Posterior vena cava (tissue), 2 donors: ENCODE measurements at places on chromosomes 2 and 18. TPM values are rescaled to one million over a fixed set of nuclear protein-coding genes. Genes with fewer than 3 reads are reported as not detected.

CPO gene
- 0.32 TPM for total RNA-seq

DNA sequence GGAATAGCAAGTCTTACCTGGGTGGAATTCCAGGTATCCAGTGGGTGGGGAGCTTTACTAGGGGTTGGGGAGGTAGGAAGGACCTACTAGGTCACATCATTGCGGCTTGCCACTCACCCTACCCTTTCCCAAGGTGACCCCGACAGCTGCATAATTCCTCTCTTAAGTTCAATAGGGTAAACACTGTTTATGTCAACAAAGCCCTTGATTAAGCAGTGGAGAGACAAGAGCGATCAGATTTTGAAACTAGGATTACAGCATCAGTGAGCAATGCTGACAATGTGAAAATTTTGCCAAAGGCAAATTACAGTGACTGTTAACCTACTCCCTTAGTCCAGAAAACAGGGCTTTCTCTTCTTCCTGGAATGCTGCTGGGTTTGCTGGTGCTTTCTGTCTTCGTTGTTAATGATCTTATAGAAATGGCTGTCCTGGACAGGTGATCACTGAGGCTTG is 14.5 kb downstream of the SLC19A3 start:
- no peak for DNase-seq

C1QL2 gene
- not detected for total RNA-seq

SCYGR4 gene
- total RNA-seq, result not detected

GRCh38 chr2:217688494-217688893 is 314.3 kb downstream of the TNS1 start:
- no peak for DNase-seq

- no peak for DNase-seq
Measured at GRCh38 chr18:63832470-63832869, 55.0 kb upstream of the SERPINB2 start.

RAD51AP2 gene
- total RNA-seq, result not detected

DNA sequence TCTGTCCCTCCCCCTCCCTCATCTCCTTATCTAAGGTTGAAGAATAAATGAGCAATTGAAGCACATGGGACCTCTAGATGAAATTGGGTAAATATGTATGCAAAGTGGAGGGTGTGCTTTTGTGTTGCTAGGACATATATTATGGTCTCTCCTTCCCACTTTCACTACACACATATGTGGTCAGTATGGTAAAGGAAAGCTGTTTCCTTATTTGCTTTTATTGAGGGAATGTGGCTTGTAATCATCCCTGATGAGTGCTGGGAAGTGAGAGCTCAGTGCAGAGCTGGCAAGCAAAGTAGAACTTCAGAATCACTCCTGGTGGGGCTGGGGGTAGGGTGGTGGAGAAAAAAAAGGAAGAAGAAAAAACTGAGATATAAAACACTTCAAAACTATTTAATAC is 189.9 kb upstream of the ATP5MC3 start:
- no peak for DNase-seq

- no peak for DNase-seq
Measured at GRCh38 chr2:169073963-169074751, 4.8 kb downstream of the DHRS9 start.

PRLH gene
- not detected for total RNA-seq

DNA sequence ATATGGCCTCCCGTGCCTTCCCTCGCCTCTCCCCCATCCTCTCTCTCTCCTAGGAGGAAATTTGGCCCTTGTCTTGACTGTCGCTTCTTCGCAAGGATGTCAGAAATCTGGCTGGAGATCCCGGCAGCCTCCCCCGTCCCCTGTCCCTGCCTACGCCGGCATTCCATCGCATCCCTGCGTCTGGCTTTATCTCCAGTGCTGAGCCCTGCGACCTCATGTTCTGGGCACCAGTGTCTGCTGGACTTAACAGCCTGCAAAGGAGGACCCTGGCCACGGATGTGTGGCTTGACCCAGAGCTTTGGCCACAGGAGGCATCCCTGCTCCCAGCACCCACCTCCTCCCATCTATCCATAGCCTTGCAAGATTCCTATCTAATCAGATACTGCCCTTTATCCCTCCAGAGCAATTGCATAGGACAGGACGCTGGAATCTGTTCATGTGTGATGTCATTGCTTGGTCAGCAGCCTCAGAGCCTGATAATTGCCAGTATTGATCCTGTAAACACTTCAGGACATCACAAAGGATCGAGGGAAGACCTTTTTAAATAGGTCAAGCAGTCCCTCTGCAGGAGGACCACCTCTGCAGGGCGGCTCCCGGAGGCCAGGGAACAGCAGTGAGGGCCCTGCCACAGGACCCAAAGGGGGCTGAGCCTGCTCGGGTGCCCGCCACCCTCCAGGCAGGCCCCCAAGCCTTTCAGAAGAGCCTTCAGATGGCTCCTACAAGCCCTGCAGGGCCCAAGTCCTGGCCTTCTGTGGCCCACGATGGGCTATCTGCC is 168.2 kb downstream of the TWIST2 start:
- peak; percentile 72 for DNase-seq
